Glomerular endothelial cell (primary cell): ENCODE measurements at places on chromosomes 1 and 21. TPM values are rescaled to one million over a fixed set of nuclear protein-coding genes. Genes with fewer than 3 reads are reported as not detected.

Gene DSCAM
- 0.58 TPM in 1 of 2 replicates, not detected in the other for total RNA-seq

Gene XCL2
- not detected in 2 replicates for total RNA-seq

Gene EFNA3
- 1.5 and 4.0 TPM in 2 replicates for total RNA-seq

Gene TMEM51
- 36.6 and 46.2 TPM in 2 replicates for total RNA-seq

Gene CFHR4
- not detected in 2 replicates for total RNA-seq

Gene ETNK2
- total RNA-seq: 9.4 and 15.3 TPM in 2 replicates

Gene RNU1-2
- total RNA-seq: under 0.01 TPM in 2 replicates

Gene TSPEAR
- total RNA-seq: 0.12 TPM in 1 of 2 replicates, not detected in the other

Gene FAM131C
- 0.82 and 0.87 TPM in 2 replicates for total RNA-seq

Gene MAP3K21
- total RNA-seq: 0.53 and 1.1 TPM in 2 replicates

Gene CLDN17
- total RNA-seq: not detected in 2 replicates

Gene SPRR1B
- not detected in 2 replicates for total RNA-seq

Gene NEK7
- total RNA-seq: 22.1 and 48.6 TPM in 2 replicates

Gene GUCA2B
- total RNA-seq: not detected in 2 replicates

Gene EXO1
- 3.8 and 4.3 TPM in 2 replicates for total RNA-seq

Gene AKR7A3
- total RNA-seq: 0.24 and 0.88 TPM in 2 replicates

Gene CTSK
- total RNA-seq: 2.3 and 5.5 TPM in 2 replicates

Gene FCRL5
- not detected in 2 replicates for total RNA-seq

Gene ANGPTL3
- not detected in 2 replicates for total RNA-seq

Gene ITLN2
- not detected in 2 replicates for total RNA-seq

Gene ANKRD65
- 0.34 TPM in 1 of 2 replicates, not detected in the other for total RNA-seq

Gene EDARADD
- not detected in 2 replicates for total RNA-seq

Gene FHAD1
- total RNA-seq: 0.34 TPM in 1 of 2 replicates, not detected in the other

Gene TRIM17
- total RNA-seq: not detected in 2 replicates

Gene EXTL1
- 0.06 TPM in 1 of 2 replicates, not detected in the other for total RNA-seq

Gene STIL
- total RNA-seq: 3.8 and 7.8 TPM in 2 replicates

Gene CD2
- not detected in 2 replicates for total RNA-seq

Gene TRPM2
- 3.4 and 5.7 TPM in 2 replicates for total RNA-seq

Gene LCE1A
- not detected in 2 replicates for total RNA-seq

Gene PLA2G2A
- total RNA-seq: not detected in 2 replicates

Gene LAD1
- 1.1 TPM in 2 replicates for total RNA-seq
